Fibroblast of skin of left biceps (primary cell): ENCODE measurements at places on chromosomes 16 and 17.

DNA sequence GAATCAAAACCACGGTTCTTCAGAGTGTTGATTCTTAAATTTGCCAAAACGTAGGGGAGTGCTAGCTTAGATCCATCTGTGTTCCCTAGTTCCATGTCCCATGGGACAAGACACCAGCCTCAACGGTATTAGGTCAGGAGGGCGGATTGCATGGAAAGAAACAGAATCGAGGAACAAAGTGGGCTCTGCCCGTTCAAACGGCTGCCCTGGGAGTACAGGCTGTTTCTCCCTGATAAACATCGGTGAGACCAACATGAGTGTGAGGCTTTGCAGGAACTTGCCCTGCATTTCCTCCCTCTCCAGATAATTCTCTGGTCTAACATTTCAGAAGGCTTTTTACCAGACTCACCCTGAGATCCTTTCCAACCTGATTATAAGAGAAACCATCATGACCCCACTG is 82.2 kb downstream of the MRM3 start:
- DNase-seq = no peak

DNA sequence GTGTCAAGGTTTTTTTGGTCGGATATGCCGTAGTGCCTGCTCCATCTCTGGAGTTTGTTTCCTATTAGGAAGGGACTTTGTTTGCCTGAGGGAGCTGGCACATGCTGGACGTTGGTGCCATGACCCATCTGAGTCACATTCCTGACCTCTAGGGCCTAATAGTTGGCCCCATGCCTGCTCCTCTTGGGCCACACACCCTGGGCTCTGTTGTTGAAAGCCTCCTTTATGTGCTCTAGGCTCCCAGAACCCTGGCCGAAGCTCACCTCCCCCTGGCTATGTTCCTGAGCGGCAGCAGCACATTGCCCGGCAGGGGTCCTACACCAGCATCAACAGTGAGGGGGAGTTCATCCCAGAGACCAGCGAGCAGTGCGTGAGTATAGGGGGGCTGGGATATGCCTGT is 18.4 kb downstream of the LIMD2 start:
- DNase-seq = no peak

DNA sequence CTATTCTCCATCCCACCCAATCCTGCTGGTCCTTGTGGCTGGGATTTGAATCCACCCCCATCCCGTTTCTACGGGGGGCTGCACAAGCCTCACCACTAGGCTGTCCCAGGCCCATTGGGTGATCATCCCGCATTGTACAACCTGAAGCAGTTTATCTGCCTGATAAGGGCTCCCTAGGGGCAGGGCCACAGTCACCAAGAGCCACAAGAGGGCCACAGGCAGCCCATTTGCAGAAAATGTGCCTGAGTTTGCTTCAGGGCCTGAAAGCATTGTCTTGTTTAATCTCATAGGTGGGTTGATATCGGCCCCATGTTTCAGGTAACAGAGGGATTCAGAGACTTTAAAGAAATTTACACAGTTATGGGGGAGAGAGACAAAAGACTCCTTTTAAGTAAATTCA is 245.0 kb downstream of the CPPED1 start:
- no peak for DNase-seq

GRCh38 chr17:16506188-16506587 is 14.2 kb upstream of the LRRC75A start:
- DNase-seq = no peak

GRCh38 chr17:81310949-81311550 is 15.9 kb upstream of the SLC38A10 start:
- no peak for DNase-seq

GRCh38 chr17:41530062-41531048 is 2.2 kb upstream of the KRT19 start:
- DNase-seq = no peak

DNA sequence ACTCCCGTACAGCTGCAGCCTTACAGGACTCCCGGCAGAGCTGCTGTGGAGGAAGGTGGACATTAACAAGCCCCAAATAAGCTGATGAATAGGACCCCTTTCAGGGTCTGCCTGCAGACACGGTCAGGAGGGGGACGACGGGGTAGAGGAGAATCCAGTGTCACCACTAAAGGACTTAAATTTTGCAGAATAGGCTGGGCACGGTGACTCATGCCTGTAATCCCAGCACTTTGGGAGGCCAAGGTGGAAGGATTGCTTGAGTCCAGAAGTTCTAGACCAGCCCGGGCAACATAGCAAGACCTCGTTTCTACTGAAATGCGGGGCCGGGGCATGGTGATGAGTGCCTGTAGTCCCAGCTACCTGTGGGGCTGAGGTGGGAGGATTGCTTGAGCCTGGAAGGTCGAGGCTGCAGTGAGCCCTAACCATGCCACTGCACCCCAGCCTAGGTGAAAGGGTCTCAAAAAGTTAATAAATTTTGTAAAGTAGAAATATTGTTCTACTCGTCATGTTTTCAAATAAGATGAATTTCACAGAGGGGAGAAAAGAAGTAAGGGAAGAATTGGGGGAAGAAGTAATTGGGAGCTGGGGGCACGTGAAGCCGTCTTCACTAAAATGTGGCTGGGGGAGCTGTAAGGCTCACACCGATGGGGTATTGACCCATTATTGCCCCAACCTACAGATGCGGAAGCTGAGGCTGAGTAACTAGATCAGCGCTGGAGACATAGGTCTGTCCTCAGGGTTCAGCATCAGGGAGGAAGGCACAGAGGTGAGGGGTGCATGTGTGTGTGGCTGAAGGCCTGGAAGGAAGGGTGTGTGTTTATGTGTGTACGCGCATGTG is 4.7 kb downstream of the LITAFD start:
- no peak for DNase-seq

- DNase-seq = no peak
Measured at GRCh38 chr17:58593123-58593522, 78.7 kb upstream of the MTMR4 start.

GRCh38 chr17:48056246-48056745 is 8.1 kb downstream of the NFE2L1 start:
- DNase-seq = no peak

- DNase-seq = no peak
Measured at GRCh38 chr17:10058921-10059683, 139.3 kb downstream of the GAS7 start.

DNA sequence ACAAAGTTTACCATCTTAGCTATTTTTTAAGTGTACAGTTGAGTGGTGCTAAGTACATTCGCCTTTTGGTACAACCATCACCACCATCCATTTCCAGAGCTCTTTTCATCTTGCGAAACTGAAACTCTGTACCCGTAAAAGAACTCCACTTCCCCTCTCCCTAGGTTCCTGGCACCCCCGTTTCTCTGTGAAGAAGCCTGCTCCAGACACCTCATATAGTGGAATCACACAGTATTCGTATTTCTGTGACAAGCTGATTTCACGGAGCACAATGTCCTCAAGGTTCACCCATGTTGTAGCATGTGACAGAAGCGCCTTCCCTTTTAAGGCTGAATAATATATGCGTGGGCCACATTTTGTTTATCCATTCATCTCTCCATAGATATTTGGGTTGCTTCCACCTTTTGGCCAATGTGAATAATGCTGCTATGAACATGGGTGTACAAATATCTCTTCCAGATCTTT is 54.2 kb upstream of the MAP3K14 start:
- no peak for DNase-seq

GRCh38 chr16:11615748-11616447 is 29.2 kb upstream of the LITAF start:
- DNase-seq = no peak

- no peak for DNase-seq
Measured at GRCh38 chr17:73719588-73720071, 75.4 kb upstream of the SDK2 start.

DNA sequence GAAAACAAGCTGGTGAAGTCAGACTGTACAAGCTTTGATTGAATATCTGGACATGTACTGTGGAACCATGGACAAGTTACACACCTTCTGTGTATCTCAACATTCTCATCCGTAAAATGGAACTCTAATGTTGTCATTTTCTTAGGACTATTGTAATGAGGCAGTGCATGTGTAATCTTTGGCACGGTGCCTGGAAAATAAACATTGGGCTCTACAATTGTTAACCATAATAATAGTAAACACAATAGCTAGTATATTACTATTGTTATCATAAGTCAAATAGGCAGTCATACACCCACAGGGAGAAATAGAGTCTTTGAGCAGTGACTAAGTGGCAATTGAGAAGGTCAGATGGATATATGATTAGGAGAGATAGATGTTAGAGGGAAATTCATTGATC is 39.8 kb upstream of the ANKFN1 start:
- DNase-seq = no peak

- no peak for DNase-seq
Measured at GRCh38 chr17:4508207-4508606, 9.5 kb downstream of the SPNS2 start.

GRCh38 chr17:36611345-36612072 is 10.1 kb downstream of the MRM1 start:
- DNase-seq = no peak
